ENCODE measurements at places on chromosomes 3 and 15.

DNA sequence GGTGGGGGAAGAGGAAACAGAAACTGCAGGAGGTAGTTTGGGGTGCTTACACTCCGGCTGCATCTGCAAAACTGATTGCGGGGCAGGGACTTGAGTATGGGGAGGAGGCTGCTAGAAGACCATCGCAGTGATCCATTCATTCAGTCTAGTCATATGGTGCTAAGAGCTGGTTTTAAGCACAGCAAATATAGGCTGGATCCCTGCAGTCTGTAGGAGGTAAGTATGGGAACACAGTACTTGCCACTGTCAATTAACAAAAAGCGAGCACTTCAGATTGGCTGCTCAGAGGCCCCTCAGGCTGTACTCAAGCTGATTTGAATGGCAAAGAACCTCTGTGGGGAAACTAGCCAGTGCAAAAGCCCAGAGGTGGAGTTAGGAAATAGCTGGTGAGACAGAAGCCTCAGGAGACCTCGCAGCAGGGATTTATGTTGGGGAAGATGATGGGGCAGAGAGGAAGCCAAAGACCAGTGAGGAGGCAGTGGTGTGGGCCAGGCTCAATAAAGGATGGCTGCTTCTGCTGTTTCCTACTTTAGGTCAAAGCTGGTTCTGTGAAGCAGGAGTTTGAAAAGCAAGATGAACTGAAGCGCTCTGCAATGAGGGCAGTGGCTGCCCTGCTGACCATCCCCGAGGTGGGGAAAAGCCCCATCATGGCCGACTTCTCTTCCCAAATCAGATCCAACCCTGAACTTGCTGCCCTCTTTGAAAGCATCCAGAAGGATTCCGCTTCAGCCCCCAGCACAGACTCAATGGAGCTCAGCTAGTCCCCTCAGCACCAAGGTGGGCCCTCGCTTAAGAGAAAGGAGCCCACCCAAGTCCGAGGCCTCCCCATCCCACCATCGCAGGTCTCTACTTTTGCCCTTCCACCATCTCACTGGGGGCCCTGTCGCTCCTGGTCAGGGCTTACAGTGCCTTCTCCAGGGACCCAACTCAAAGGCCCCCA is 7.9 kb downstream of the RPL32 start:
- DNase-seq, result peak; percentile 8

DNA sequence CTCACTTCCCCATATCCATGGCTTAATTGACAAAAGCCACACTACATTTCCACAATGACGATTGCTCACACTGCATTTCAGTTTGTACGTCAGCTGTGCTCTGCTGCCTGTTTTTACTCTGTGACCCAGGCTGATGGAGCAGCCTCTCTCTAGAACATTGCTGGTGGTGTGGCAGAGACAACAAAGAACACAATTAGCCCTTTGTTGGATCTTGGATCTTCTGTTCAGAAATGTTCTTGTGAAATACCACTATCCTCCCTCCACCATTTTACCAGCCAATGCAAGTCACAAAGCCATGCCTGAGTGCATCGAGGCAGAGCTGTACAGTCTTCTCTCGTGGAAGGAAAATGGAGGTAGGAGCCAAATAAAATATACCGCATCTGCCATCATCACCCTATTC is 56.9 kb upstream of the TBC1D5 start:
- DNase-seq, result no peak

DNA sequence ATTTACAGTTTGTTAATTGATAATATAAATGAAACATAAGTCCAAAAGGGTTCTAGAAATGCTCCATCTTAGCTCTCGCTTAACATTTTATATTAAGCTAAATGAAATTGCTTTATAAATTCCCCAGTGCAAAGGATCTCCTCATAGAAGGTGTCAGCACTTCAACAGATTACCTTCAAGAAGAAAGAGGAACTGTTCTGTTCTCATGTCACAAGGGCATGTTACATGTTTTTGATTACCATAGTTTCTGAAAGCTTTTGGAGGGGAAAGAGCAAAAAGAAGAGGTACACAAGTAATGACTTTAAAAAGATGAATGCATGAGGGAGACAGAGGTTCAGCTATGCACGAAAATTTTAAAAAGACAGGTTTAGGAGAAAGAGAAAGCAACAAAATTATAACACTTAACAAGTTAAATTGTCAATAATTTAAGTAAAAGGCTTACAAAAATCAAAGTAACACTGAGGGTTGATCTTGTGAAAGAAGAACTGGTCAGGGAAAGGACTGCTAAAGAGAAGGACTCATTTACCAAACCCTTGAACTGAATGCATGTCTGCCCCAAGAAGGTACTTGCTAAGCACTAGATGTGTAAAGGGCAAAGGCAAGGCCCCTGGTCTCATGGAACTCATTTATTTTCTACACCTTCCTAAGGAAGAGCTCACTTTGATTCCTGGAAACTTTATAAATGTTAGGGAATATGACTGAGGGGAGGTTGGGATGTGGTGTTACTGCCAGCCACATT is 45.1 kb downstream of the CCDC191 start:
- DNase-seq, result no peak

DNA sequence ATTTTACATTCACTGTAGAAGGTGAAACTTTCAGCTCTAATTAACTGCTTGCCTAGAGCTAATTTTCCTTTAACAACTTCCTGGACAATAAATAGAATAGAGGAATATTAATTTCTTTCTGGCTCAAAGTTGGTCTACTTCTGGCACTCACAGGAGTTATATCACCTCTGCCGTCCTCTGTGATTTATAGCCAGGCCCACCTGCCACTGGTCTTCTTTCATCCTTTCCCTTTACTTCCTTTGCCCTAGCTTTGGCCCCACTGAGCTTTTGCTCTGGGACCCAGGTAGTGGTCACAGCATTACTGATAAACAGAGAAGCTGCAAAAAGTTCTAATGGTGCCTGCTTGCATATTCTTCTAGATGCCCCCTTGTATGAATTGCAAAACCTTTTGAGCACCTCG is 49.3 kb upstream of the ABHD10 start:
- DNase-seq, result no peak

DNA sequence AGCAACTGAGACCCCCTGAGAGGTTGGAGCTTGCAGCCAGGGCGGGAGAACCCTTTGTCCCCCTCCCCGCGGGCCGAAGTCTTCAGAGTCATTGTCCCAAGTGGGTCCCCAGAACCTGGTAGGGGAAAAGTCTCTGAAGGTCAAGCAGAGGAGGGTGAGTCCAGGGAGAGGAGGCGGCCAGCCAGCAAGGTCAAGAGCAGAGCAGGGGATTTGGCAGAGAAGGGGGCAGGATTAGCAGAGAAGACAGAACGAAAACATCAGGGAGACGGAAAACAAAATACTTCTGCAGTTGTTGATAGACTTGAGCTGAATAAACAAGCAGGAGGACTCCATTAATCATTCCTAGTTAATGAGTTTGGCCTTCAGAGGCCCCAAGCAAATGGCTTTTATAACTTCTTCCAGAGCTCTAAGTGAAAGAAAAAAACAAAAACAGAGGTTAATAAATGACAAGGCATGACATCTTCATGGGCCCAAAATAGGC is 66.7 kb downstream of the GRIP2 start:
- DNase-seq, result no peak

GRCh38 chr3:108970561-108970960 is 16.9 kb upstream of the GUCA1C start:
- DNase-seq, result no peak

DNA sequence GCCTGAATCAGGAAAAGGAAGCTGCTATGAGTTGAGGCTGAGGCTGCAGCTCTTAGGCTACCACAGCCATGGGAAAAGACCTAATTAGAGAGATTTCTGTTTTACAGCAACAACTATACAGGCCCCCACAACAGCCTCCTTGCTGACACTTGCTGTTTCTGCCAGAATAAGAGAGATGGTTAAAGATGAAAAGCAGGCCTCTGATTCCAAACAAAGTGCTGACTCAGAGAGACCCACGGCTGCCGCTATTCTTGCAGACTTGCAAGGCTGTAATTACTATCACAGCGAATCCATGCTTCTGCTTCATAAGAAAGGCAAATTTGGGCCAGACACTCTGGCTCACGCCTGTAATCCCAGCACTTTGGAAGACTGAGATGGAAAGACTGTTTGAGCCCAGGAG is 41.8 kb downstream of the MCF2L2 start:
- DNase-seq, result no peak

DNA sequence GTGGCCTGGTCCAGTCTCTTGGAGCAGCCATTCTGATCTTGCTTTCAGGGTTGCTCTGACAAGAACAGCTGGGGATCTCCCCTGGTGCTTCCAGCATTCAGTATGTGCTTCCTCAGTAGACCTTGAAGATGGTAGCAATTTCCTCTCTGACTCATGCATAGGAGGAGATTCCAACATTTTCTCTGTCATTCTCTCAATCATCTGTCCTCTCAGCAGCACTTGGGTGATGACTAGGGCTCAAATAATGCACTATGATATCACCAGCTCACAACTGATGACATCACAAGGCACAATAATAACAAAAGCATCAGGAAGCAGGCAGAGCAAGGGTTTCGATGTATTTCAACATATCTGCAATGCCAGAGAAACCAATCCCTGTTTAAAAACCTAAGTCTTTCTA is 52.7 kb downstream of the NFKBIZ start:
- DNase-seq, result peak; percentile 59

GRCh38 chr3:52483577-52484381 is 11.4 kb upstream of the STAB1 start:
- no peak for DNase-seq

GRCh38 chr15:90230610-90231009 is 3.1 kb downstream of the CIB1 start:
- no peak for DNase-seq
